ENCODE measurements at places on chromosomes 3 and 15.

DNA sequence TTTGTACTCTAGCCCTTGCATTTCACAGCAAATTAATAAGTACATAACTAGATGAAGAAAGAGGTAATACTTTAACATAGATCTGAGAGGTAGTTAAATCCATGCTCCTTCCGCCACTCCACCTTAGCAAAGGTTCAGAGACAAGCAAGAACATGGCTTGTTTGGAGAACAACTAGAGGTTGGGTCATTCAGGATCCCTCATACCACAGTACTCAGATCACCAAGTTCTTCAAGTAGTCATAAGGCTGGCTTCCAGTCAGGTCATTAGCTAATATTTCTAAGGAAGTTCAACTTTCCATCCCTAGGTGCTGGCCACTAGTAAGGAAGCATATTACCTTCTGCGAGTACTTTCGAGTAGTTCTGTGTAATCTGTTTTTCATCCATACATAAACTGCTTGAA, 44.1 kb downstream of the CD200R1 start:
- no peak for DNase-seq

GRCh38 chr3:189404797-189405484, 226.2 kb upstream of the TP63 start:
- DNase-seq, result no peak

- DNase-seq, result no peak
Measured at GRCh38 chr3:151169262-151169947, 33.6 kb downstream of the GPR171 start.

GRCh38 chr15:73344056-73344455, 24.7 kb downstream of the HCN4 start:
- DNase-seq, result no peak

DNA sequence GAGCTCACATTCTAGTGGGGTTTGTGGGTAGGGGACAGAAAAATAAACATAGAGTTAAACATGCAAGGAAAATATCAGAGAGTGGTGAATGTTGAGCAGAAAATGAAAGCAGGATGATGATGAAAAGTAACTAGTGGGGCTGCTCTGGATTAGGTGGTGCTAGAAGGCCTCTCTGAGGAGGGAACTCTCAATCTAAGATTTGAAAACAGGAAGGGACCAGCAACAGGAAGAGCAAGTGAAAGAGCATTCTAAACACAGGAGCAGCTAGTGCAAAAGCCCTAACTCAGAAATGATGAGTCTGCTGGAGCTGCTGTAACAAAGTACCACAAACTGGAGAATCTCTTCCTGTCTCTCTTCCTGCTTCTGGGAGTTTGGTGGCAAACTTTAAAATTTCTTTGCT, 468.6 kb upstream of the AGTR1 start:
- no peak for DNase-seq

DNA sequence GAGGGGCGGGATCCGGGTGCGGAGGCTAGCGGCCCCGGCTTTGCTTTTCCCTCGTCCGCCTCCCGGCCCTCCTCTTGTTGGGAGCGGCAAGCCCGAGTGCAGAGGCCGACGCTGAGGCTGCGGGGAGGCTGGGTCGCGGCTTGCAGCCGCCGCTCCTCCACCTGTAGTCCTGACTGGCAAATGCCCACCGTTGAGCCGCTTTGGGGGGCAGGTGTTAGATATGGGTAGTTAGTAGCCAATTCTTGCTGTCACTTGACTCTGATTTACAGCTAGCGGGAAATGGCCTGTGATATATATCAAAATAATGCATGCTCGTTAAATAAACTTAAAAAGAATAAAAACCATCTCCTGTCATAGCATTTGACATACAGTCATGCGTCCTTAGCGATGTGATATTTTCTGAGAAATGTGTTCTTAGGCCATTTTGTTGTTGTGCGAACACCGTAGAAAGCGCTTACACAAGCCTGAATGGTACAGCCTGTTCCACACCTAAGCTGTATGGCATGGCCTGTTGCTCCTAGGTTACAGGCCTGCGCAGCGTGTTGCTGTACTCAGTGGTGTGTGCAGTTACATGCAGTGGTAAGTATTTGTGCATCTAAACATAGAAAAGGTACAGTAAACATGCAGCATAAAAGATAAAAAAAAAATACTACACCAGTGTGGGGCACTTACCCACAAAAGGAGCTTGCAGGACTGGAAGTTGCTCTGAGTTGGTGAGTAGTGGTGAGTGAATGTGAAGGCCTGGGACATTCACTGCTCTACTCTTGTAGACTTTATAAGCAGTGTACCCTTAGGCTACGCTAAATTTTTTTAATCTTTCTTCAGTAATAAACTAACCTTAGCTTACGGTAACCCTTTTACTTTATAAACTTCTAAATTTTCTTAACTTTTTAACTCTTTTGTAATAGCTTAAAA, 873 bp downstream of the CAPN7 start:
- DNase-seq, result no peak

GRCh38 chr3:178058629-178059028, 477.6 kb upstream of the KCNMB2 start:
- DNase-seq, result no peak

DNA sequence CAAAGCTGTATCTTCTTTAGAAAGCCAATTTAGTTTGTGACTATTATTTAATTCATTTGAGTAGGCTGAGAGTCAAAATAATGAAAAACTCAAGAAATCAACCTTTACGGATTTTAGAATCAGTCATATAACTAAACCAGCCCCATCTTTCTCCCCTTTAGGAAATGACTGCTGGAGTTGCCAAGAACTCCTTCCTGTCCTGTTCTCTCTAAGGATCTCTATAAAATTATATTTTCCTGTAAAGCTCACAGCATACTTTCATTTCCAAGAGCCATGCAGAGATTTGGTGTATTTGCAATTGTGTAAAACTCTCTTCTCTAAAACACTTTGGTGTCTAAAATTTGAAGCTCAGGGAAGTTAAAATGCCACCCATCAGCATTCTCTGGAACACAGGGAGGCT, 323.4 kb upstream of the GBE1 start:
- DNase-seq, result no peak

GRCh38 chr3:25291481-25291905, 136.6 kb upstream of the RARB start:
- DNase-seq, result no peak

Data from mesenteric fat pad (tissue), 1 donor.